ENCODE measurements at places on chromosomes 4 and X.

GRCh38 chr4:158122501-158122900 is 50.3 kb downstream of the GASK1B start:
- H3K4me1 ChIP-seq, result no peaks in the 10 kb centered on the region
- no peak overlapping the region for H3K4me3 ChIP-seq
- no peaks in the 10 kb centered on the region for H3K27me3 ChIP-seq
- no peak overlapping the region for H3K27ac ChIP-seq

GRCh38 chr4:26854701-26855100 is 5.9 kb upstream of the STIM2 start:
- peaks cover 10% of the 10 kb centered on the region for H3K4me1 ChIP-seq
- H3K4me3 ChIP-seq, result no peak overlapping the region
- H3K27me3 ChIP-seq, result no peaks in the 10 kb centered on the region
- DNase-seq, result peak; percentile 40
- H3K27ac ChIP-seq, result no peak overlapping the region

- no peak for DNase-seq
- H3K36me3 ChIP-seq, result no peaks in the 10 kb centered on the region
- no peak overlapping the region for H3K4me3 ChIP-seq
- H3K27ac ChIP-seq, result no peak overlapping the region
- peaks cover 3% of the 10 kb centered on the region for H3K4me1 ChIP-seq
Observed at GRCh38 chr4:166432842-166433241, 559.8 kb downstream of the TLL1 start.

DNA sequence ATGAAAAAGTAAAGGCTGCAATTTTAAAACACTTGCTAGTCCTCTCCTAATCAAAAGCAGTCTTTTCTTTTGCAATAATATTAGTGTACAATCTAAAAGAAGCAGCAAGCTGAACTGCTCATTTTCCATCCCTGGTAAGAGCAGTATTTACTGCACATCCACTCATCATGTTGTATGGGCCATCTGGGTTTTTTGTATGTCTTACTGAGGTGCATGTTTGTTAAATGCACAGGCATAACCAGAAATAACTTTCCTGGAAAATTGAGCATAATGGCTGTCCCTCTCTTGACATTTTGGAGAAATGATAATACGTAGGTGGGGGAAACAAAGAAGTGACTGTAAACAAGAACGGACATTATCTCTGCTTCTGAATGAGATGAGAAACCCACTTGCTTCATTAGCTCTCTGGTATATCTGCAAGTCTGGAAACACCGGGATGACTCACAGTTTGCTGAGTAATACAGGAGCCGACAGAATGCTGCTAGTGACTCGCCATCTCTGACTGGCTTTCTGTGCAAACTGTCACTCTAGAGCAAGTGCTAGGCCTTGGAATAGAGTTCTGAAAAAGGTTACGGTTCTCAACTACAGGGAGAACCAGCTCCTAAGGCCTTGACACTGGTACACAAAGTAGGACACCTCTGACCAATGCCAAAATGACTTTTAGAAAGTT is 85.7 kb upstream of the MTM1 start:
- peak; percentile 7 for DNase-seq
- no peak overlapping the region for H3K27ac ChIP-seq
- H3K4me3 ChIP-seq, result no peak overlapping the region
- no peaks in the 10 kb centered on the region for H3K27me3 ChIP-seq

- H3K36me3 ChIP-seq, result no peaks in the 10 kb centered on the region
- peak; percentile 46 for DNase-seq
- H3K27me3 ChIP-seq, result no peaks in the 10 kb centered on the region
- H3K4me3 ChIP-seq, result no peak overlapping the region
- peaks cover 17% of the 10 kb centered on the region for H3K4me1 ChIP-seq
- H3K27ac ChIP-seq, result peak overlapping the region; percentile 32
Observed at GRCh38 chr4:147741190-147741788, 9.4 kb downstream of the ARHGAP10 start.

DNA sequence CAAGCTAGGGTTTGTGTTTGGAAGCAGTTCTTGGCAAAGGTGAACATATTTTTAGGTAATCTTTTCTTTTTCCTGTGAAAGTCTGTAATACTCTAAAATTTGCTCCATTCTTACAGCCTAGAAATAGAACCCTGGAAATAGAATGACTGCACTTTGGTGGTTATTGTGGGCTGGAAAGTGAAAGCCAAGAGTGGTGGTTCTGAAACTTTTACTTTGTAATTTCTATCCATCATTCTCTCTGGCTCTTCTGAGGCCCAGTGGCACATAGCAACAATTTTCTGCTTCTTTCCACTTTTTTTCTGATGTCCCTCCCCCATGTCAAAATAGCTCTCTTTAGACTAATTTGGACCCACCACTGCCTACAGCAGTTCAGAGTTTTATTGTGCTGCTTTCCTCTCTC is 300.4 kb upstream of the RPS6KA3 start:
- DNase-seq, result no peak
- no peaks in the 10 kb centered on the region for H3K36me3 ChIP-seq
- H3K4me3 ChIP-seq, result no peak overlapping the region
- H3K4me1 ChIP-seq, result no peaks in the 10 kb centered on the region
- H3K27me3 ChIP-seq, result no peaks in the 10 kb centered on the region
- H3K27ac ChIP-seq, result no peak overlapping the region

DNA sequence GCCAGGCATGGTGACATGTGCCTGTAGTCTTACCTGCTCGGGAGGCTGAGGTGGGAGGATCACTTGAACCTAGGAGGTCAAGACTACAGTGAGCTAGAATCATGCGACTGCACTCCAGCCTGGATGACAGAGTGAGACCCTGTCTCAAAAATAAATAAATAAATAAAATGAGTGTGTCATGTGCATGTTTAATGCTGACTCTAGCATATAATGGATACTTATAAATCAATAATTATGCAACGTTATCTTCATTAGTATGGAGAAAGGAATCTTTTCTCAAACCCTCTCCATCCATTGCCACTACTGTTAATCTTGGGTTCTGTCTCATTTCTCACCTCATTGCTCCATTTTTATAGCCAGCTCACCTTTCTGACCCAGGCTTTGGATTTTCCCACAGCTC is 189.5 kb upstream of the RPL34 start:
- DNase-seq, result no peak
- no peak overlapping the region for H3K27ac ChIP-seq
- no peaks in the 10 kb centered on the region for H3K4me1 ChIP-seq
- H3K4me3 ChIP-seq, result no peak overlapping the region
- H3K27me3 ChIP-seq, result no peaks in the 10 kb centered on the region

DNA sequence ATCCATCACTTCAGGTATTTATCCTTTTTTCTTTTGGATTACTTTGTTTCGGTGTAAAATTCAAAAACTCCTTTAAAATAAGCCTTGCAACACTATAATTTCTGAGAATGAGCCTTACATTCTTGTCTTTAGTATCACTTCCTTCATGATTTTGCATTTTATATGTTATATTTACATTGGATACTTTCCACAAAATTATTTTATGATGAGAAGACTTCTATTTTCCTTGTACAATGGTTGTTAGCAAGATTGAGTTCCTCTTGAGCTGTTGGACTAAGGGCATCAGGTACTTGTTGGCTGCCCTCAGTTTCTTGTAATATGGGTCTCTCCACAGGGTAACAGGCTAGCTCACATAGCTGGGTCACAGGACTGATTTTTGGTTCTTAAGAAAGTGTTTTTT is 22.7 kb upstream of the HPGDS start:
- H3K27me3 ChIP-seq, result no peaks in the 10 kb centered on the region
- DNase-seq, result no peak
- no peak overlapping the region for H3K4me3 ChIP-seq
- H3K36me3 ChIP-seq, result no peaks in the 10 kb centered on the region

- H3K36me3 ChIP-seq, result no peaks in the 10 kb centered on the region
- H3K27me3 ChIP-seq, result no peaks in the 10 kb centered on the region
- H3K4me1 ChIP-seq, result no peaks in the 10 kb centered on the region
- no peak overlapping the region for H3K27ac ChIP-seq
Observed at GRCh38 chr4:157244348-157244747, 23.8 kb downstream of the GRIA2 start.

DNA sequence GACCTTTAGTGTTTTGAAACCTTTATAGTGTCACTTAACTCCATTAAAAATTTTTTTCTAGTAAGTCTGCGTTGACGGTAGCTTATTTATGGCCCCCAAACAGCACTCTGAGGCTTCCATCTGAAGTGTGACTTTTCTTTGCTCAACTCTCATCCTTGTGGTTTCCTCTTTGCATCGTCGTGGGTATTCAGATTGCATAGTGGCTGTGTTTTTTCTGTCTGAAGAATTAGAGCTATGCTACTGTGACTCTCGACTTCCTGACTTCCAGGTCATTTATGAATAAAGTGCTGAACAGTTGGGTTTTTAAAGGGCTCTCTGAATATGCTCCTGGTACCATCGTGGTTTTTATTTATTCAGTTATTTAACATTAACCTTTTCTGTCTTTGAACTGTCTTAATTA is 44.9 kb downstream of the JADE1 start:
- no peak overlapping the region for H3K27ac ChIP-seq
- H3K4me3 ChIP-seq, result no peak overlapping the region
- H3K4me1 ChIP-seq, result no peaks in the 10 kb centered on the region

DNA sequence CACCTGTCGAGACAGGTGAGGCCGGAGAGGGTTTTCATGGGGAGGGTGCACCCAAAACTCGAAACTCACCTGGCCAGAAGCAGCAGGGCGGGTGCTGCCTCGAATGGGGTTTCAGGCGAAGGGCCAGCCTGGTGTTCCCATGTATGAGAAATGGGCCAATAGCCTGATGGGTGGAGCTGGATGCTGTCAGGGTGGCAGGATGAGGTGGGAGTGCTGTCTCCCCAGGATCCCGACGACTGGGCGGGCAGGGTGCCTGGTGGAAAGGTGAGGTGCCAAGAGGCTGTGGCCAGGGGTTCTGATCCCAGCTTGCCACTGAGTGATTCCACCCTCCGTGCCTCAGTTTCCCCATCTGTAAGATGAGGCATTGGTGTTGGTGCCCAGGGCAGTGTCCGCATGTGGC is 16.8 kb upstream of the SH3TC1 start:
- H3K4me3 ChIP-seq, result no peak overlapping the region
- peaks cover 40% of the 10 kb centered on the region for H3K4me1 ChIP-seq
- no peaks in the 10 kb centered on the region for H3K27me3 ChIP-seq

DNA sequence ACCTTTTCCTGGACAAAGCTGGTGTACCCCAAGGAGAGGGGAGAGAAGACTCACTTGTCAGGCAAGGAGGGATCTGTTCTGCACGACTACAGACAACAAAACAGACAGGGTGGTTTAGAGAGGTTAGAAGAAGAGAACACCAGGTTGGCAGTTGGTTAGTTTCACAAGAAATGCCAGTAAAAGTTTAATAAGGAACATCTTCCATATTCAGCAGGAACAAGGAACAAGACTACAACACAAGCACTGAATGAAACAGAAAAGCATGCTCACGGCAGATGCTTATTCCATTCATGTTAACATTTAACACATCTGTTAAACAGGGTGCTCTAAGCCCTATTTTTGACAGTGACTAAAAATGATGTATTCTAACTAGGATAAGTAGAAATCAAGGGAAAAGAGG is 158.2 kb downstream of the WDFY3 start:
- H3K4me1 ChIP-seq, result no peaks in the 10 kb centered on the region
- H3K27me3 ChIP-seq, result no peaks in the 10 kb centered on the region
- H3K4me3 ChIP-seq, result no peak overlapping the region

GRCh38 chrX:10175319-10175871 is 18.6 kb downstream of the CLCN4 start:
- H3K27me3 ChIP-seq, result no peaks in the 10 kb centered on the region
- peaks cover 2% of the 10 kb centered on the region for H3K36me3 ChIP-seq
- H3K4me3 ChIP-seq, result no peak overlapping the region
- H3K4me1 ChIP-seq, result peaks cover 5% of the 10 kb centered on the region
- no peak for DNase-seq
- H3K27ac ChIP-seq, result no peak overlapping the region

GRCh38 chr4:145546175-145546915 is 64.7 kb downstream of the SMAD1 start:
- peak overlapping the region; percentile 83 for H3K27ac ChIP-seq
- no peak overlapping the region for H3K4me3 ChIP-seq
- DNase-seq, result no peak

- no peak overlapping the region for H3K4me3 ChIP-seq
- H3K36me3 ChIP-seq, result no peaks in the 10 kb centered on the region
- H3K27ac ChIP-seq, result no peak overlapping the region
- no peaks in the 10 kb centered on the region for H3K27me3 ChIP-seq
- H3K4me1 ChIP-seq, result no peaks in the 10 kb centered on the region
- DNase-seq, result no peak
Observed at GRCh38 chrX:46574774-46575381, 1.3 kb downstream of the CHST7 start.

DNA sequence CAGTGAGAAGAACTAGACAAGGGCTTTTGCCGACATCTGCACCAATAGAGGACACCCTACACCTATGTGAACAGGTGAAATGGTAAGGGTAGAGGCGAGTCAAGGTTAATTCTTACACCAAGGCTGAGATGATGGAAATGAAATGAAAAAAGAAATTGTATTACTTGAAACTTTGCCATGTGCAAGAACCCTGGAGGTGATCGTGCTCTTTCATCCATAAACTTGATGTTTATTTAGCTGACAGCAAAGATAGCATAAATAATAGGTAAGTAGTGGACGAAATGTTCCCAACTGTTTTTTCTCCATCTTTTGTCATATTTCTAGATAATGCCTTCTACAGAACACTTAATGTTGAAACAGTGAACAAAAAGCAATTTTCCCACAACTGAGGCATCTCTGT is 162.5 kb downstream of the BANK1 start:
- H3K36me3 ChIP-seq, result no peaks in the 10 kb centered on the region
- no peak overlapping the region for H3K27ac ChIP-seq
- DNase-seq, result no peak
- no peak overlapping the region for H3K4me3 ChIP-seq

Measured in SJCRH30 (cell line).